ENCODE measurements at places on chromosomes 13 and 19.

GRCh38 chr19:47122359-47123335 is 8.0 kb upstream of the SAE1 start:
- DNase-seq, result no peak

DNA sequence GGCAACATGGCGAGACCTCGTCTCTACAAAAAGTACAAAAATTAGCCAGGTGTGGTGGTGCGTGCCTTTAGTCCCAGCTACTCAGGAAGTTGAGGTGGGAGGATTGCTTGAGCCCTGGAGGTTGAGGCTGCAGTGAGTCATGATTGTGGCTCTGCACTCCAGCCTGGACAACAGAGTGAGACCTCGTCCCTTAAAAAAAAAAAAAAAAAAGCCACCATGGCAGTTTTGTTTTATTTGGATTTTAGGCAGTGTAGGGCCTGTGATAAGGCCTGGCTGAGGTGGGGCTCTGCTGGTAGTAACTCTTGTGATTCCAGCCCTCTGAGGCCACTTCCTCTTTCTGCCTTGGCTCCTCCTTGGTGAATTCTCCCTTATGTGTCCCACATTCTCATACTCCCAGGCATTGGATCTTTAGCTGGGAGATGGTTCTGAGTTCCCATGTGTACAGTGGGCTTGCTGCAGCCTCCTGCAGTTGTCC is 39.2 kb downstream of the GATAD2A start:
- peak; percentile 50 for DNase-seq

DNA sequence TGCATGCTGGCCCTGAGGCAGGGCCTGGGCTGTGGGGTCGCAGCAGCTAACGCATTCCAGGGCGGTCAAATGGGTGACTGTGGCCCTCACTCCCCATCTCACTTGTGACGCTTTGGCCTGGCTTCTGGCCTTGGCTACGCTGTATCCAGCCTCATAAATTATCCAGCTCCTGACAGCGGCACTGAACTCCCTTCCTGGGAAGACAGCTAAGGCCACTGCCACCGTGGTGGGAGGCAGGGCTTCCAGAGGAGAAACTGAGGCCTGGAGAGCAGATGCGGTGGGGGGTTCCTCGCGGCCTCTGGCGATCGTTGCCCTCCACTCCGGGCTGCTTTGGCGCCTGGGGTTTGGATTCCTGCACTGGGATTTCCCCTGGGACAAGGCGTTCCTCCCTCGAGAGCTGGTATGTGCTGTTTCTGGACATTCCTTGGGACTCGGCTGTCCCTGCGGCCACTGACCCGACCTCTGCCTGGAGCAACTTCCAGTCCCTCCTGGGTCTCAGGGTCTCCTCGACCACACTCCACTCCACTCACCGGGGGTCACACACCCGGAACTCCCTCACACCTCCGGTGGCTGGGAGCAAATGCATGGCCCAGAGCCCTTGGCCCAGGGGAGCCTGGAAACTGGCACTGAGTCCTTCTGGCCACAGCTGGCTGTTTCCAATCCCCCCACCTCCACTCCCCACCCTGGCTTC is 3.4 kb downstream of the TBXA2R start:
- no peak for DNase-seq

DNA sequence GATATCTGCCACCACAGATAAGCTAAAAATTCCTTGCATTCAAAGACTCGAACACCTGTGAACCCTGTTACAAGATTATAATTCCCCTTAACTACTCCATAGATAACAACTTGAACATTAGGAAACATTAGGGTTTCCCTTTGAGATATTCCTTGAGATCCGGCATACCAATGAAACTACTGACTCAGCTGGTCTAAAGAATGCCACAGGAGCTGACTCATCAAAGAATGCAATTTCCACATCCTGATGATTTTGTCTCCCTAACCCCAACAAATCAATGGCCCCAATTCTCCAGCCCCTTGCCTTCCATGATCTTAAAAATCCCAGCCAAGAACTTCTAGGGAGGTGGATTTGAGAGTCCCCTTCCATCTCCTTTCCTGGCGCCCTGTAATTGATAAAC is 35.6 kb upstream of the ZNF599 start:
- no peak for DNase-seq

- DNase-seq, result no peak
These were observed 47.7 kb upstream of the USPL1 start for GRCh38 chr13:30569901-30570576.

DNA sequence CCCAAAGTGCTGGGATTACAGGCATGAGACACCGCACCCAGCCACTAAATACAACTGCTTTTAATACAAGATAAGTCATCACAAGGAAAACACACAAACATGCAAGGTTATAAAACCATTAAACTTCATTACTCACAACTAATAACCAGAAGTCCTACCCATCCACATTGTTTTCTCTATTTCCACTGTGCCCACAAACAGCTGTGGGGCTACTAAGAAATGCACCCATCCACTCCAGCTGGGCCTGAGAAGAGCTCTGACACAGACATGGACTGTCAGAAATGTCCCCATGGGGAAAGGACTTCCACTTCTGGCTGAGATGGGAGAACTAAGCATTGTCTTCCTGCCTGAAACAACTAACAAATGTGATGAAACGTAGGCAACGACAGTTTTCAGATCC is 17.2 kb downstream of the SAFB2 start:
- DNase-seq, result no peak

DNA sequence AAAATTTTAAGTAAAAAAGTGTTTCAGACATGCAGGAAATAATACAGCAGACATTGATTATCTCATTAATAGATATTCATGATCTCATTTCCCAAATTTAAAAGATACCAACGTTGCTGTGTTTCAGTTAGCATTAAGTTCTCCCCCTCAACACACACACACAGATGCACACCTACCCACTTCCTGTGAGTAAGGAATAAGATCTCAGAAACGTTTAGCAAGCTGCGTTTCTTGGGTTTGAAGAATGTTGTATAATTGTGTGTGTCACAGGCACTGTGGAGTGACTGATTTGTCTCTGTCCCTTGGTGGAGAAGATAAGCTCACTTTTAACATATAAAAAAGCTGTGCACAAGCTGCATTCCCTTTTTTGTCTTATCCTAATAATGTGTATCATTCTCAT is 196.8 kb downstream of the PDS5B start:
- DNase-seq, result peak; percentile 34

DNA sequence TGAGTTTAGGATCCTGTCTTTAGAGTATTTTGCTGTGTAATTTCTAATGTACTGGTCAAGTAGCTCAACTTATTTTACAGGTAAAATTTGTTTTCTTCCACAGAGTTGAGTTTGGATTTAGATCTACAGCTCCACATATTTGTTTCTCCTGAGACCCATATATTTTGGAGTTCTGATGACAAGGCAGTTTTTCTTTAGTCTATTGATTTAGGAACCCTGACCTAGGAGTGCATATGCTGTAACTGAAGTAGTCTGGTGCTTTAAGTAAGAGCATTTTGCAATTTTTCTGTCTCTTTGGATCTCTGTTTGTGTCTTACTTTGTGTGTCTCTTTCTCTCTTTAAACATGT is 19.5 kb upstream of the SPRY2 start:
- DNase-seq, result no peak

- DNase-seq, result no peak
These were observed 600.0 kb downstream of the FGF9 start for GRCh38 chr13:22270881-22271280.

DNA sequence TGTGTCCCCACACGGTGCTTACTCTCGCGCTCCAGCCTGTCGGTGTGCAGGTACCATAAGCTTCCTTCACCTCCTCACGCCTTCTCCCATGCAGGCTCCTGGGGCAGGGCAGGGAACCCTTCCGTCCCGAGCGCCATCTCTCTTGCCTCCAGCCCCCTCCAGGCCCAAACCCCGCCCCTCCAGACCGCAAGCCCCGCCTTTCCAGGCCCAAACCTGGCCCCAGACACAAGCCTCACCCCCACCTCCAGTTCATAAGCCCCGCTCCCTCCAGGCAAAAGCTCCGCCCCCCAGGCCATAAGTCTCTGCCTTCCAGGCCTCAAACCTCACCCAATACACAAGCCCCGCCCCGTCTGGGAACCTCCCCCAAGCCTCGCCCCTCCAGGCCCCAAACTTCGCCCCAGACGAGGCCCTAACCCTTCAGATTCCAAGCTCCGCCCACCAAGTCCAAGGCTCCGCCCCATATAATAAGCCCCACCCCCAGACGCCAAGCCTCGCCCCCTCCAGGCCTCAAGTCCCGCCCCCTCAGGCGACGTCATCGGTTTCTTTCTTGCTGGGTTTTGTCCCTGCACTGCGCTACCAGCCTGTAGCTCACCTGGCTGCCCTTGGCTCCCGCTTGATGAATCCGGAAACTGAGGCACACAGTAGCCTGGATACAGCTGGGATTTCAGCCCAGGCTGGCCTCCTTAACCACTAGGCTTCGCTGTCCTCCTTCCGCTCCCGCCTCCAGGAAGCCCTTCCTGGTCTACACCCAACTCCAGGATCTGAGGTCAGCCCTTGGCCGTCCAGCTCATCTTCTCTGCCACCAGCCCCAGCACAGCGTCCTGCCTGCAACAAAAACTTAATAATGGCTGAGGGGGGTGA is 16.1 kb downstream of the MKNK2 start:
- DNase-seq, result peak; percentile 49

Measured in CD4-positive, alpha-beta T cell treated with Interleukin-6 for 4 hours (primary cell).